ENCODE measurements at places on chromosomes 1 and 21. TPM values are rescaled to one million over a fixed set of nuclear protein-coding genes. Genes with fewer than 3 reads are reported as not detected.

Gene IL20
- total RNA-seq = 0.43 TPM

Gene HSD17B7
- 10.7 TPM for total RNA-seq

Gene DIRAS3
- 0.39 TPM for total RNA-seq

Gene LCE3E
- not detected for total RNA-seq

Gene RAB7B
- total RNA-seq = 1.7 TPM

Gene CFAP107
- 13.4 TPM for total RNA-seq

Gene RGS8
- 3.1 TPM for total RNA-seq

Gene ALG14
- total RNA-seq = 3.3 TPM

Data from testis (tissue), 5 donors.